ENCODE measurements at places on chromosomes 12 and 14. TPM values are rescaled to one million over a fixed set of nuclear protein-coding genes. Genes with fewer than 3 reads are reported as not detected.

DNA sequence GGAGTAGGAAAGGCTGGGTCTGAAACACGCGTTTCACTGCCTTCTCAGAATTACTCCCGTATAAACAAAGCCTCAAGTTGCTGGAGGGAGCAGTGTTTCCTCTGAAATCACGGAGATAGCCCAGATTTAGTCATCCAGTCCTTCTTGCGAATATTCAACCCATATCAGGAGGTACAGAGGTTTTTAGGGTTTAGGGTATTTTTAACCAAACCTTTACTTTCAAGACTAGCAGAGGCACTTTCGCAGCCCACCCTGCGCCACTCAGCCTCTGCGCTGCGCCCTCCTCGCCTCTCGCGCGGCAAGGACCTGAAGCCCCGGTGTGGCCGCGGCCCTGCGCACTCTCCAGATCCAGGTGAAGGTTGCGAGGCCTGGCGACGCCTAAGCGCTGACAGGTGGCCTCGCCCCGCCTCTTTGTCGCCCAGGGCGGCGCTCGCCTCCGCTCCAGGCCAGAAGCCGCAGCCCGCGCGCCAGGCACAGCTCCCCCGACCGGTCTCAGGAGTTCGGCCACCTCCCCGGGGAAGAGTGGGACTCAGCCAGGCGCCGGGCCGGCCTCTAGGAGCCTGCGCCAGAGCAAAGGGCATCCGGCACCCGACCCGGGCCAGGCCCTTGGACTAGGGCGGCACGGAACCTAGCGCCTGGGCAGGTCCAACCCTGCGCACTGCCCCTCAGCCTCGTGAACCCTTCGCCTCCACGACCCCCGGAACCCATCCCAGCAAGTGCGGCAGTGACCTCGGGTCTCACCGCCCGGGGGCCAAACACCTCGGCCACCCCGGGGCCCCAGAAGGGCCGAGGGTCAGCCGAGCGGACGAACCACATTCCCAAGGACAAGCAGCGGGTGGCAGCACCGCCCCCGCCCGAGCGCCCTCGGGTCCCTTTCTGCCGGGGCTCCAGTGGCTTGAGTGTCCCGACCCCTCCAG, 1.8 kb upstream of the SAMD4A start:
- no peak for DNase-seq

DNA sequence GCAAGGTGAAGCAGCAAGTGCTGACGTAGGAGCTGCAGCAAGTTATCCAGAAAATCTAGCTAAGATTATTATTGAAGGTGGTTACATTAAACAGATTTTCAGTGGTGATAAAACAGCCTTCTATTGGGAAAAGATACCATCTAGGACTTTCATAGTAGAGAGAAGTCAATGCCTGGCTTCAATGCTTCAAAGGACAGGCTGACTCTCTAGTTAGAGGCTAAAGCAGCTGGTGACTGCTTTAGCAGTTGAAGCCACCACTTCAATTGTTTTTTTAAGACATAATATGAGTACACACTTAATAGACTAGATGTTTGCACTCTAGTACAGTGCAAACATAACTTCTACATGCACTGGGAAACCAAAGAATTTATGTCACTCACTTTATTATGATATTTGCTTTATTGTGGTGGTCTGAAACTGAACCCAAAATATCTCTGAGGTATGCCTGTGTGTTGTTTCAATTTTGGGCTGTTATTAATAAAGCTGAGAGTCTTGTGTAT, 1026.9 kb upstream of the FOXG1 start:
- DNase-seq: no peak

DNA sequence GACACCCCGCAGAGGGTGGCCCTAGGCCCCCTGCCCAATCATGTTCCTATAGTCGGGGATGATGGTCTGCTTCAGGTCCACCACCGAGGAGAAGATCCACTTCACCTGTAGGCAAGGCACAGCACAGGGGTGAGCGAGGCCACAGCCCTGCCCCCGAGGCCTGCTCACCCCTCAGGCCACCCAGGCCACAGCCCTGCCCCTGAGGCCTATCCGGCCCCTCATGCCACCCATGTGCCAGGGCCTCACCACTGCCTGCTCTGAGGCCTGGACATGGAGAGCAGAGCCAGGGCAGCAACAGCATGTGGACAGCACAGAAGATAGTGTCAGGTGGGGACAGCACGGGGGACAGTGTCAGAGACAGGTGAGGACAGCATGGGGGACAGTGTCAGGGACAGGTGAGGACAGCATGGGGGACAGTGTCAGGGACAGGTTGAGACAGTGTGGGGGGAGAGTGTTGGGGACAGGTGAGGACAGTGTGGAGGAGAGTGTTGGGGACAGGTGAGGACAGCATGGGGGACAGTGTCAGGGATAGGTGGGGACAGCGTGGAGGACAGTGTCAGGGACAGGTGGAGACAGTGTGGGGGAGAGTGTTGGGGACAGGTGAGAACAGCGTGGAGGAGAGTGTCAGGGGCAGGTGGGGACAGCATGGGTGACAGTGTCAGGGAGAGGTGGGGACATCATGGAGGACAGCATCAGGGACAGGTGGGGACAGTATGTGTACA, 239.7 kb downstream of the TMEM121 start:
- no peak for DNase-seq

- DNase-seq: no peak
These were observed 107.0 kb downstream of the HECTD4 start for GRCh38 chr12:112275207-112275606.

DNA sequence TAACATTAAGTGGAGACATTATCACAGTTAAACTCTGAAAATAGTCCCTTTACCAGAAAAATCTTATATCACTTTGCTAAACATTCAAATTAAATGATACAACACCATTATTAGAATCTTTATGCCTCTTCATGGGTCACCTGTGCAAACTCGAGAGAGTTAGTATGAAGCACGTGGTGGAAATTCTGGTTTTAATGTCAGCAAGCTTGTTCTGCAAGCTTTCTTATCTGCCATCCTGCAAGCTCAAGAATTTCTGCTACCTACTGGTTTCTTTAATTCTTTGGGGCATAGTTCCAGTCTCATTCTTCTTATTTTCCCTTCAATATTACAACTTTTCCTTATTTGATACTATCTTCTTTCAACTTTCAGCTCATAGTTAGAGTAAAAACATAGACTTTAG, 868 bp downstream of the CATSPERB start:
- no peak for DNase-seq

GRCh38 chr14:59728304-59728703, 142.3 kb downstream of the RTN1 start:
- no peak for DNase-seq

DNA sequence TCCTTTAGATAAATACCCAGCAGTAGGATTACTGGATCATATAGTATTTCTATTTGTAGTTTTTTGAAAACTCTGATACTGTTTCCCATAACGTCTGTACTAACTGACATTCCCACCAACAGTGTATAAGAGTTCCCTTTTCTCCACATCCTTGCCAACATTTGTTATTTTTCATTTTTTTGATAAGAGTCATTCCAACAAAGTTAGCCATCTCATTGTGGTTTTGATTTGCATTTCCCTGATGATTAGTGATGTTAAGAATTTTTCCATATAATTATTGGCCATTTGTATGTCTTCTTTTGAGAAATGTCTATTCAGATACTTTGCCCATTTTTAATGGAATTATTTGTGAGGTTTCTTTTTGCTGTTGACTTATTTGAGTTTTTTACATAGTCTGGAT, 486.0 kb downstream of the FLRT2 start:
- no peak for DNase-seq

GRCh38 chr12:55624056-55624455, 12.6 kb upstream of the OR10P1 start:
- no peak for DNase-seq

DNA sequence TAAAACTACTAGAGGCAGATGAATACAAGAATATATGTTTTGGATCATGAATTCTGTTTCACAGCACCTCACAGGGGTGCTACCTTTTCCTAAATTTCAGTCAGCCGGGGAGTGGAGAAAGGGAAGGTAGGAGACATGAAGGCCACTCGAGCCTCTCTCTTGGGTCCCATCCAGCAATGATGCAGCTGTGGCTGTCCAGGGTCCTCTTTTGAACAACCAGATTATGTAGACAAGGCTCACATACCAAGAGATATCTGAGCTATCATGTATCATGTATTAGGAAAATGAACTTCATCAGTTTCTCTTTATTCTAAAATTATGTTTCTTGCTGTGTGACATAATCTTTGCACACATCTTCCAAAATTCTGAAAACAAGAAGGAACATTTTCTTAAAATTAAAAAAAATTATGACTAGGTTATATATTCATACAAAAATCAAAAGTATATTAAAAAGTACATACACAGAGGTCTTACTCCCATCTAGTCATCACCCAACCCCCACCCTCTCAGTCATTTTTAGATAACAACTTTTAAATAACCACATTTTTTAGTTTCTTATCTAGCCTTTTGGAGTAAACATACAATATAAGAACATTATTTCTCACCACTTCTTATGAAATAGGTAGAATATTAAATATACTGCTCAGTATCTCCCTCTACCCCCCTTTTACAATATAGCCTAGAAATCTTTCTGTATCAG, 88.7 kb downstream of the ACADS start:
- DNase-seq: no peak

- DNase-seq: no peak
These were observed 173.2 kb downstream of the EGLN3 start for GRCh38 chr14:33777681-33778080.

- no peak for DNase-seq
These were observed 405.7 kb downstream of the ZFP36L1 start for GRCh38 chr14:68386950-68387779.

- DNase-seq: no peak
These were observed 5.9 kb downstream of the KLHL33 start for GRCh38 chr14:20429801-20430669.

GRCh38 chr14:93121030-93121834, 5.5 kb upstream of the ITPK1 start:
- no peak for DNase-seq

GRCh38 chr14:89630101-89630829, 213.2 kb upstream of the FOXN3 start:
- DNase-seq: no peak

Gene PHLDA1
- 8.1 TPM for polyA plus RNA-seq

Gene RNF212B
- not detected for polyA plus RNA-seq

All from BJ (cell line).